ENCODE measurements at places on chromosomes 11 and 22.

DNA sequence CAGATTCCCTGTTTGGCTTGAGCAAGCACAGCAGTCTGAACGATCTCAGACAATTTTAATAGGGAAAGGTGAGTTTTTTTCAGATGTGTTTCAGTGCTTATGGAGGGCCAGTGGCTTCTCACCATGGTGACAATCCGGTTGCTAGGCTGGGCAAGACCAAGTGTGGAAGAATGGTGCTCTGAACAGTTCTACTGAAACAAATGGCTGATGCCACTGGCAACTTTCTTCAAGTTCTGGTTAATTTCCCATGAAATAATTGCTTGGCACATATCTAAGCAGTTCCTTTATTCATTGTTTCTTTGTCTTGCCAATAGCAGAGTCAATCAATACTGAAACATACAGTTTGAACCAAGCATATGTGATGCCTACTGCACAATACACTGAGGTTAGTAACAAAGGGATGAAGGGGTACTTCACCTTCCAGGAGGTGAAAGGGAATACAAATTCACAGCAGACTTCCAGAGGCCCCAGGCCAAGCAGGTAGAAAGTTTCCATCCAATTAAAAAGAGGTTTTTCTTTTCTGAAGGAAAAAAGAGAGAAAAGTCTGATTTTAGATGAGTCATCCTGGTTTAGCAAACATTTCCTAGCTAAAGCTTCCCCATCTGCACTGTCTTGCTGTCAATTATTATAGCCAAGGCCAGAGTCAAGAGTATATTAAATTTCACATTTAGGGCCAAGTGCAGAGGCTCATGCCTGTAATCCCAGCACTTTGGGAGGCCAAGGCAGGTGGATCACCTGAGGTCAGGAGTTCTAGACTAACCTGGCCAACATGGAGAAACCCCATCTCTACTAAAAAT is 21.2 kb upstream of the NDUFC2 start:
- no peak for DNase-seq

GRCh38 chr22:45548247-45548840 is 45.7 kb downstream of the FBLN1 start:
- DNase-seq, result no peak

- no peak for DNase-seq
These were observed 43.0 kb upstream of the CD5 start for GRCh38 chr11:61059260-61059752.

GRCh38 chr11:111001081-111001430 is 244.5 kb upstream of the POU2AF2 start:
- DNase-seq, result no peak

DNA sequence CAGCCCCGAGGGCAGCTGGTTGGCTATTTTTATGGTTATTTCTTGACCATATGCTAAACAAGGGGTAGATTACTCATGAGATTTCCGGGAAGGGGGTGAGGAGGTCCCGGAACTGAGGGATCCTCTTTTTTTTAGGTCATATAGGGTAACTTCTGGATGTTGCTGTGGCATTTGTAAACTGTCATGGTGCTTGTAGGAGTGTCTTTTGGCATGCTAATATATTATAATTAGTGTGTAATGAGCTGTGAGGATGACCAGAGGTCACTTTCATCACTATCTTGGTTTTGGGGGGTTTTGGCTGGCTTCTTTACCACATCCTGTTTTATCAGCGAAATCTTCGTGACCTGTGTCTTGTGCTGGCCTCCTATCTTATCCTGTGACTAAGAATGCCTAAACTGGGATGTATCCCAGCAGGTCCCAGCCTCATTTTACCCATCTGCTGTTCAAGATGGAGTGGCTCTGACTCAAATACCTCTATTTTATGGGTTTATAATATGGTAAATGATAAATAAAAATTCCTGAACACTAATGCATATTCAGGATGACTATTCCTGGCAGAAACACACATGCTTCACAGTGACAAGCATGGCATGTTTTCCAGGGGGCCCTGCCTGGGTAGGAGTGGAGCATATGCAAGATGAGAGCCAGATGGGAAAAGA is 11.2 kb downstream of the KREMEN1 start:
- no peak for DNase-seq

All from GM04503 (cell line).